SW480 (cell line): ENCODE measurements at places on chromosomes 1 and 21.

DNA sequence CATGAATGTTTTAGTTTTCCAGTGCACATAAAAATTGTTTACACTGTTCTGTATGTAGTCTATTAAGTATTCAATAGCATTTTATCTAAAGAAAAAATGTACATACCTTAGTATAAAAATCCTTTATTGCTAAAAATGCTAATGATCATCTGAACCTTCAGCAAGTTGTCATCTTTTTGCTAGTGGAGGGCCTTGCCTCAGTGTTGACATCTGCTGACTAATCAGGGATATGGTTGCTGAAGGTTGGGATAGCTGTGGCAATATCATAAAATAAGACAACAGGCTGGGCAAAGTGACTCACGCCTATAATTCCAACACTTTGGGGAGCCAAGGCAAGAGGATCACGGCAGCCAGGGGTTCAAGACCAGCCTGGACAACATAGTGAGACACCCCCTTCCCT, 9.0 kb downstream of the DYNLT5 start:
- DNase-seq = no peak

GRCh38 chr1:245888809-245889208, 618.3 kb downstream of the SMYD3 start:
- DNase-seq = peak; percentile 41

DNA sequence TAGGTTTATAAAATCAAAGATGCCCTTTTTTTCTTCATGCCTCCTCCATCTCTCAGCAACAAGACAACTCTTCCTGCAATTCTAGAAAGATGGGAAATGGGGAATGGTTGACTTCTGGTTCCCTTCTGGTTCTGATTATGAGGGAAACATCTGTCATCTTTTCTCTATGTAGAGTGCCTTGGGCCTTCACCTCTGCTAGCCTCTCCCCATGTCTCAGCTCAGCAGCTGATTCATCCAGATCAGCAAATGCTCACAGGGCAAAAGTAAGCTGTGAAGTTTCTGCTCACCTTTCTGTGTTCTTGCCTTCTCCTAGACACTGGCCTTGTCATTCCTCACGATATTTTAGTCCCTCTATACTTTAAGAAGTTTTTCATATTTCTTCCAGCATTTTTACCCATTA, 17.8 kb upstream of the BECN2 start:
- no peak for DNase-seq

GRCh38 chr1:227729881-227730629, 5.0 kb downstream of the JMJD4 start:
- peak; percentile 27 for DNase-seq

DNA sequence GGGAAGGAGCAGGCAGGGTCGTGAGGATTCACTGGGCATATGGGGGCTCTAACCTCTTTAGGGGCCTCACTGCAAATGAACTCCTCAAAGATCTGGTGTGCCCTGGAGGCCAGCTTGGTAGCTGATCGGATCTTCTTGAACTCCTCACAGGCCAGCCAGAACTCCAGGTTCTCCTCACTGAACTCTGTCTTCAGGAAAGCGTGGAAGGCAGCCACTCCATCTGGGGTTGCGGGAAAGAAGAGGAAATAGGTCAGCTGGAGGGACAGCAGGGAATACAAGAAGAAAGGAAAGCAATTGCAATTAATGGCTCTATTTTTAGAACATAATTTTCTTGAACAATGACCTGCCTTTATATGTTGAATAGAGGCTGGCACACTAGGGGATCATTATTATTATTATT, 2.3 kb downstream of the RGS16 start:
- DNase-seq = no peak

GRCh38 chr1:235025422-235025984, 103.1 kb downstream of the TOMM20 start:
- DNase-seq = no peak

DNA sequence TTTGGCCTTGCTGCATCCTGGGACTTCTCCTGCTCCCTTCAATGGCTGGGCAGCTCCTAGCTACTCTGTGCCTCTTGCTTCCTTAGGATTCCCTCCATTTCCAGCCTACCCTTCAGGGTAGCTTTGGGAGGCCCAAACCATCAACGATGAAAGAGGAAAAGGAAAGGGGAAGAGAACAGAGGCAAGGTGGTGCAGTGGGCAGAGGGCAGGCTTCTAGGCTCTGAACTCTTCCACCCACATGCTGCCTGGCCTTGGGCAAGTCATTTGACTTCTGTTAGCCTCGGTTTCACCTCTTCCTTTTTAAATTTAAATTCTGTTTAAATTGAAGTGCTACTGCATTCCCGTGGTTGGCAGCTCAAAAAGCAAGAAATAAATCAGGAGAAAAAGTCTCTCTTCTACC, 5.7 kb upstream of the PPM1J start:
- no peak for DNase-seq

DNA sequence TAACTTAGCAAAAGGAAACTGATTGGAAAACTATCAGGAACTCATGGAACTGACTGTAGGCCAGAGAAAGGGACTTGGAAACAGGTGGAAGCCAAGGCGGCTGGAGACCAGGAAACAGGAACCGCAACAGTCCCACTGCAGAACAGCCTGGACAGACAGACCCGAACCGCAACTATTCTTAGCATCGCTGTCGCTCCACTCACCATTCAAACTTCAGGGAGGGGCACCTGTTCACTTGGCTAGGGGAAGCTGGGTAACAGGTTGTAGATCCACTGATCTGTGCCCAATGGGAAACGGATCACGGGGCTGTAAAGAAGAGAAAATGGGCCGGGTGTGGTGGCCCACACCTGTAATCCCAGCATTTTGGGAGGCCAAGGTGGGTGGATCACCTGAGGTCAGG, 61.9 kb downstream of the CLSTN1 start:
- DNase-seq = no peak

DNA sequence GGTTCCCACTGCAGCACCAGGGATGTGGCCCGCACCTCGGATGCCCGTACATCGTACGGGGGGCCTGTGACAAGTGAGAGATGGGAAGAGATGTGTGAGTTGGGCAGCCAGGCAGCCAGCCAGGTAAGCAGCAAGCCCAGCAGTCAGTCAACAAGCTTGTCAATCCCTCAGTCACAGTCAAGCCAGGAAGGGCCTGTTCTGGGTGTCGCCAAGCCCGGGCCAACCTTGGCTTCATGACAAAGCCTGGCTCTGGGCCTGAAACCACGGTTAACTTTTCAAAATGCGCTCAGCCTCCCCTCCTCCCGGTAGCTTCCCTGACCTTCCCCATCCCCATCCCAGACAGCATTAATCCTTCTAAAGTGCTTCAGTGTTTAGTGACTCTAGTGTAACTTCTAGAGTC, 31.8 kb downstream of the MYOM3 start:
- no peak for DNase-seq

GRCh38 chr1:117167402-117167801, 43.3 kb downstream of the VTCN1 start:
- DNase-seq = no peak

GRCh38 chr1:201053155-201053860, 29.8 kb upstream of the KIF21B start:
- DNase-seq = no peak

- peak; percentile 20 for DNase-seq
Measured at GRCh38 chr1:64861611-64862010, 104.7 kb downstream of the JAK1 start.

GRCh38 chr1:247077876-247078257, 744 bp downstream of the ZNF670 start:
- DNase-seq = no peak

DNA sequence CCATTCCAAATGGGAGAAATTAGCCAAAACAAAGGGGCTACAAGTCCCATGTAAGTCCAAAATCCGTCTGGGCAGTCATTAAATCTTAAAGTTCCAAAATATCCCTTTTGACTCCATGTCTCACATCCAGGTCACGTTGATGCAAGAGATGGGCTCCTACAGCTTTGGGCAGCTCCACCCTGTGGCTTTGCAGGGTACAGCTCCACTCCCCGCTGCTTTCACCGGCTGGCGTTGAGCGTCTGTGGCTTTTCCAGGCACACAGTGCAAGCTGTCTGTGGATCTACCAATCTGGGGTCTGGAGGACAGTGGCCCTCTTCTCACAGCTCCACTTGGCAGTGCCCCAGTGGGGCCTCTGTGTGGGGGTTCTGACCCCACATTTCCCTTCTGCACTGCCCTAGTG, 130.2 kb downstream of the TPR start:
- no peak for DNase-seq

GRCh38 chr21:26136671-26137070, 33.9 kb downstream of the APP start:
- no peak for DNase-seq

- peak; percentile 20 for DNase-seq
Measured at GRCh38 chr1:236129306-236129705, 13.0 kb upstream of the GPR137B start.

DNA sequence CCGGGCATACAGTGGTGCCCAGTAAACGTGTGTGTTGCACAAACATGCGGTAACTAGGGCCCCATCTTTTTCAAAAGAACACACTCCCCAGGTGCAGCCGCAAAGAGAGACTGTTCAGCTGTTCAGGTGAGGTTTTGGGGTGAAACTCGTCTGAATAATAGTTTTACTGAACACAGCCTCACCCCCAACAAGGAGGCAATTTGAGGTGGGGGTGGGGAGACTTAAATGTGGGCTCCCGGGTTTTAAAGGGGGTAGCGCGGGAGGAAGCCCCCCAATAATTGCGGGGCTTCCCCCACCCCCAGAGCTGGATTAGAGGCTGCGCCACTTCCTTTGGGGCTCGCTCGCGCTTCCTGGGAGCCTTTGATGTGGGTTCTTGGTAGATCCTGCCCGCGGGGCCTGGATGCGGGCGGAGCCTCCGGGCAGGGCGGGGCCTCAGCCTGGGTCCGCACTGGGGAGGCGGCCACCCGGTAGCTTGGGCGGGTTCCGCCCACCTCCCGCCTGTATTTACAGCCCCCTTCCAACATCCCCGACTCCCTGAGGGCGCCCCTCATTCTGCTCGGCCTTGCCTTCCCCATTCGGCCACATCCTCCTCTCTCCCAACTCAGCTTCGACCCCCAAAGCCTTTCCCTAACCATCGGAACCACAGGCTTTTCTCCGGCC, 6.4 kb upstream of the EPHA2 start:
- peak; percentile 92 for DNase-seq

DNA sequence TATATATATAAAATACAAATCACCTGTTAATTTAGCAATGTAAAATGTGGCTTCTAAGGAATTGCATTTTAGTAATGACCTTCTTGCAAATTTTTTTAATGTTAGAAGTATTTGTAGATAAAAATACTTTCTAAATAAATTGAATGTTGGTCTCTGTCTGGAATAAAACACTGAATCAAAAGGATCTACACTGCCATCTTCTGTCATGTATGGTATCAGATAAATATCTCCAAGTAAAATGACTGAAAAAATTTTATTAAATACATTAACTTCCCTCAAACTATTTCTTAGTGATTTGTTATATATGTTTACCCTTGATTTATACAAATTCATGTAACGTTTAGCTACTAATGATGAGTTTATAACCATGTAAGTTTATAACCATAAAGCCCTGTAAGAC, 2029.3 kb downstream of the MRPL39 start:
- DNase-seq = no peak

DNA sequence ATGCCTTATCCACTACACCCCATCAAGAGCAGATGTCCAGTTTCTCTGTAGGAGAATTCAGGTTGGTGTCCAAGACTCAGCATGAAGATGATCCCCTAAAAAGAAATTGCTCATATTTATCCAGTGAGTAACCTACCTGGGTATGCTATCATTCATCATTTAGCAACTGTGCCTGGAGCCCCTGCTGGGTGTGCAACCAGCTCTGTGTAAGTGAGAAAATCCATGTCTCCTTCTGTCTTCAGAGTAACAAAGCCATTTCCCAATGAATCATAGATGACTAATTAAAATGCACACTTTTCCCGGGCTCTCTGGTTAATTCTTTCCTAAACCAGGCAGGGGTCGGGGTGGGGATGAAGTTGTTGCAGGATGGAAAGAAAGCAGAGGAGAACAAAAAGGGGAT, 35.8 kb downstream of the OLFML3 start:
- DNase-seq = no peak

GRCh38 chr1:223754681-223755431, 42.5 kb downstream of the CAPN2 start:
- no peak for DNase-seq

DNA sequence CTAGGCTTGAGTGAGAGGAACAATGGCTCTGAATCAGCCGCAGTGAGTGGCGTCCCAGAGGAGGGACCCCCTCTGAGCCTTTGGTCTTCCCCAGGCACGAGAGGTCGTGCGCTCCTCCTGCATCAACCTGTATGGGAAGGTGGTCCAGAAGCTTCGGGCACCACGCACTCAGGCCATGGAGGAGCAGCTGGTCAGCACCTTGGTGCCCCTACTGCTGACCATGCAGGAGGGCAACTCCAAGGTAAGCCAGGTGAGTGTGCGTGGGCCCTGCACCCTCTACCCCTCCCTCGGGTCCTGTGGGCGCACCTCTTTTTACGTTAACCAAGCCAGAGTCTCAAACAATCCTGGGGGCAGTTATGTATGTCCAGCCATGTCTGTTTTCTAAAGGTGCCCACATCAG, 13.7 kb upstream of the TTC4 start:
- DNase-seq = no peak

GRCh38 chr1:32073299-32074229, 825 bp downstream of the TMEM39B start:
- no peak for DNase-seq

DNA sequence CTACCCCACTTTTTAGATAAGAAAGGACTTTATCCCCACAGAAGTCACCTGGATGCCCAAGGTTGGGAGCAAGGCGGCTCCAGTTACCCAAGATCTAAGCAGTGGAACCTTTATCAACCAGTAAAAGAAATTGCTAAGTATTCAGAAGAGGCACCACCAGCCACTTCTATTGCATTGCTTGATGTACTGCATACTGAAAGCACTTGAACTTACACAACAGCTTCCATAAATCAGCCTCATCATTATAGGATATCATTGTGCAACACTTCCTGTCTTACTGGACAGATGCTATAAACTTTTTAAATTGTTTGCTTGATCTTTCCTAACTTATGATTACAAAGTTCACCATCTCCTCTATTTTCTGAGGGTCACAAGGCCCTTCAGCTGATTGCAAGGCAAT, 642.7 kb upstream of the CXADR start:
- no peak for DNase-seq

DNA sequence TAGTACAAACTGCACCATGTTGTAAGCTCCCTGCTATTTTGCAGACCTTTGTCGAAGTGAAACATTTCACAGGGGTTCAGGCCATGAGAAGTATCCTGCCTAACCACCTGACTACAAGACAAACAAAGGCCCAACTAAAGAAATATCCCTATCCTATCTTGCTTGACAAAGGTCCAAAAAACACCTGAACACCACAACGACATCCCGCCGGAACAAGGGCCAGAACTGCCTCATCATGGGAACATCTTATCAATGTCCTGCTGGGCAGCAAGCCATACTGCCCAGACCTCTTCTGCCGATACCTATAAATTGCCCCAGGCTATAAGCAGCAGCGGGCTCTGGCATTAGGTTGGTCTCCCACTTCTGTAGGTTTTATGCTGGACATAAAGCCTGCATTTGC, 12.3 kb downstream of the MYSM1 start:
- DNase-seq = no peak

- DNase-seq = no peak
Measured at GRCh38 chr1:156750711-156751450, 594 bp downstream of the HDGF start.
